Dorsolateral prefrontal cortex (tissue), 122 donors: ENCODE measurements at places on chromosomes 2 and 18. TPM values are rescaled to one million over a fixed set of nuclear protein-coding genes. Genes with fewer than 3 reads are reported as not detected.

POMC gene
- total RNA-seq, result 1.3 TPM

SLC4A1AP gene
- total RNA-seq, result 27.9 TPM

LDLRAD4 gene
- 131 TPM for total RNA-seq

SERPINB13 gene
- not detected for total RNA-seq

SFTPB gene
- not detected for total RNA-seq

LRATD1 gene
- 79.1 TPM for total RNA-seq

TRIM43 gene
- not detected for total RNA-seq

SATB2 gene
- 142 TPM for total RNA-seq

COL4A4 gene
- total RNA-seq, result 1.7 TPM

TCF7L1 gene
- 5.8 TPM for total RNA-seq
